ENCODE measurements at places on chromosomes 6 and 20. TPM values are rescaled to one million over a fixed set of nuclear protein-coding genes. Genes with fewer than 3 reads are reported as not detected.

DNA sequence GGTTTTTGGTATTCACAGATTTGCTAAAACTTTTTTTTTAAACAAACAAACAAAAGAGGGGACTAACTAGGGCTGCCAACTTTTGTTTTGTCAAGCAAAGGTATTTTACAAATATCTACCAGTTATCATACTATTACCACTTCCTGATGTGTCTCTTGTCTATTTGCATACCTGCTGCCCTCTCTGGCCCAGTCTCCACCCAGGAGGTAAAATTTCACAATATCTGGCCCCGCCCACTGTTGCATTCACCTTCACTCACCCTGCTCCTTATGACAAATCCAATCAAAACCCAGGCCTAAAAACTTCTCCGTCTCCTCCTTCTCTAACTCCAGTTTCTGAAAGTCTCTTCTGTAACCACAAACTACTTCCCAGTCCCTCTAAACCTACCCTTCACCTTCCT, 82.2 kb downstream of the TRERF1 start:
- peaks cover 3% of the 10 kb centered on the region for H3K4me1 ChIP-seq
- no peak overlapping the region for H3K27ac ChIP-seq
- H3K36me3 ChIP-seq = no peaks in the 10 kb centered on the region
- H3K4me3 ChIP-seq = no peak overlapping the region
- peak; percentile 52 for DNase-seq
- H3K27me3 ChIP-seq = no peaks in the 10 kb centered on the region

DNA sequence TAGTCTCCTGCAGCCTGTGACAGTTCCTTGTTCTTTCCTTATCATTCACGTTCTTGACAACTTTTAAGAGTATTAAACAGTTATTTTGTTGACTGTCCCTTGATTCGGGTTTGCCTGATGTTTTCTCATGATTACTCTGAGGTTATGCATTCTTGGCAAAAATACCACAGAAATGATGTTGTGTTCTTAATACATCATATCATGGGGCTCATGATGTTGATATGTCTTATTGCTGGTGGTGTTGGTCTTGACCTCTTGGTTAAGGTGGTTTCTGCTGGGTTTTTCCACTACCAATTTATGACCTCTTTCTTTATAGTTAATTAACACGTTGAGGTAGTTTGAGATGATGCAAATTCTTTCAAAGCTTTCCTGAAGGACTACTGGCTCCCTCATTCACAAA, 59.1 kb downstream of the ZHX3 start:
- no peaks in the 10 kb centered on the region for H3K36me3 ChIP-seq
- H3K4me3 ChIP-seq = no peak overlapping the region
- H3K27ac ChIP-seq = no peak overlapping the region
- no peaks in the 10 kb centered on the region for H3K27me3 ChIP-seq
- H3K4me1 ChIP-seq = no peaks in the 10 kb centered on the region
- DNase-seq = no peak

GRCh38 chr6:147170269-147170668, 33.9 kb upstream of the STXBP5 start:
- H3K36me3 ChIP-seq = no peaks in the 10 kb centered on the region
- H3K27ac ChIP-seq = no peak overlapping the region
- no peaks in the 10 kb centered on the region for H3K4me1 ChIP-seq
- H3K4me3 ChIP-seq = no peak overlapping the region

DNA sequence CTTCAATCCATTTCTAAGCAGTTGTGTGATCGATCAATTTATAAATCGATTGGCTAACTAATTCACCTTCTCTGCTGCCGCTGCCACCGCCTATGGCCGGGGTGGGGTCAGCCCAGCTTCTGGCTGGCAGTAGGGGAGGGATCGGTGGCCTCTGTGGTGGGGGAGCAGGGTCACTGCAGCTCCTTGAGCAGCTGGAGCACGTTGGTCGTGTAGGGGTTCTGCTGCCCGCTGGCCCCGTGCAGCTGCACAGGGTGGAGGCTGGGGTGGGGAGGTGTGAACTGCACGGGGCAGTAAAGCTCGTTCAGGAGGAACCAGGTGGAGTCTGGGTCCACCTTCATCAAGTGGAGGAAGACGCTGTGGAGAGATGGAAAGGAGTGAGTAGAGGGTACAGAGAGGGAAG, 50.0 kb downstream of the TTI1 start:
- peaks cover 8% of the 10 kb centered on the region for H3K4me1 ChIP-seq
- H3K4me3 ChIP-seq = no peak overlapping the region
- no peaks in the 10 kb centered on the region for H3K36me3 ChIP-seq

GRCh38 chr20:37464611-37465010, 56.4 kb upstream of the NNAT start:
- DNase-seq = no peak
- H3K4me1 ChIP-seq = no peaks in the 10 kb centered on the region

DNA sequence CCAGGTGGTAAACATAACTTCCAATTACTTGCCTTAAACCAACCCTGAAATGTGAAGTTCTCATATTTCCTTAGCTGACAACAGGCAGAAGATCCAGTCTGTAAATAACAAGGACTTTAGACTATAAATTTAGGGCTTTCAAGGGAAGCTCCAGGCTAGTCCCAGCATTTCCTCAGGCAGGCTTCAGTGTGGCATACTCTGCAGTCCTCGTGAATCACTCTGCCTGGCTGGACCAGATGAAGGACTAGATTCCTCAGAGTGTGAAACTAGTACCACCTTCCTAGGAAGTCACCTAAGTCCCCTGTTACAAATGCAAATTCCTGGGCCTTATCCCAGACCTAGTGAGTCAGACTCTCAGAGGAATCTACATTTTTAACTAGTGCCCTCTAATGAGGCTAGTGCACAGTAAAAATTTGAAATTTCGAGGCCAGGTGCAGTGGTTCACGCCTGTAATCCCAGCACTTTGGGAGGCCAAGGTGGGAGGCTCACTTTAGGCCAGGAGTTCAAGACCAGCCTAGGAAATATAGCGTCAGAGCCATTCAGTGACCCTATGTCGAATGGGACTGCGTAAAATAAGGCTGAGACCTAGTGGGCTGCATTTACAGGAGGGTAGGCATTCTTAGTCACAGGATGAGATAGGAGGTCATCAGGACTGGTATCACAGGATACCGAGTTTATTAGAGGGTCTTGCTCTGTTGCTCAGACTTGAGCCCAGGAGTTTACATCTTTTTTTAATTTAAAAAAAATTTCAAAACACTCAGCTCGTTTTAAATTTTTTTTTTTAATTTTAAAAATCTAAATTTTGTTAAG, 279.6 kb upstream of the JARID2 start:
- DNase-seq = no peak
- no peak overlapping the region for H3K4me3 ChIP-seq
- no peak overlapping the region for H3K27ac ChIP-seq
- no peaks in the 10 kb centered on the region for H3K36me3 ChIP-seq
- H3K4me1 ChIP-seq = no peaks in the 10 kb centered on the region

DNA sequence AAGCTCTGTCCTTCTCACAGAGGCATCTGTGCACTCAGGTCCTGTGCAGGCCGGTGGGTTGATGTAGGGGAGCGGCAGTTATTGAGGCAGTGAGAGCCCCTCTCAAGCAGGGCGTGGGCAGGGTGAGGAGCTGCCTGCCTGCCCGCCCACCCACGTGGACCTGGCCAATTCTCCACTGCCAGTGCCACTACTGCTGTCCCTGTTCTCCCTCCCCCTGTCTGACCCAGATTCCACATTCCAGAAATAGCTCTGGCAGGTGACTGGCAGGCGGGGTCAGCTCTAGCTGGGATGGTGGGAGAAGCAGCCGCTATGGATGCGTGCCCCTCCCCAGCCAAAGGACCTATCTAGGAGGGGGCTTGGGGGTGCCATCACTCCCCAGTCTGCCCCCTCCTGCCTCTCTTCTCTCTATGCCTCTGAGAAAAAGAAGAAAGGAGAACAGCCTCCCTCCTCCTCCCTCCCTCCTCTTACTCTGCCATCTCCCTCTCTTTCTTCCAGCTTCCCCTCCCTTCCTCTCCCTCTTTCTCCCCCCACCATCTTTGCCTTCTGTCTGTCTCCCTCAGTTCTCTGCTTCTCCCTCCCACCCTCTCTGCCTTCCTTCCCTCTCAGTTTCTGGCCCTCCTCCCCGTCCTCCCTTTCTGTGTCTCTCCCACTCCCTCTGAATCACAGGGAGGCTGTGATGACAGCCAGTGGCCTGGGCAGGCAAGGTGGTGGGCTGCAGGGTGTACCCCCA, 86.5 kb upstream of the MYL9 start:
- no peaks in the 10 kb centered on the region for H3K4me1 ChIP-seq
- no peaks in the 10 kb centered on the region for H3K36me3 ChIP-seq
- H3K4me3 ChIP-seq = no peak overlapping the region
- DNase-seq = no peak
- H3K27ac ChIP-seq = peak overlapping the region; percentile 28

DNA sequence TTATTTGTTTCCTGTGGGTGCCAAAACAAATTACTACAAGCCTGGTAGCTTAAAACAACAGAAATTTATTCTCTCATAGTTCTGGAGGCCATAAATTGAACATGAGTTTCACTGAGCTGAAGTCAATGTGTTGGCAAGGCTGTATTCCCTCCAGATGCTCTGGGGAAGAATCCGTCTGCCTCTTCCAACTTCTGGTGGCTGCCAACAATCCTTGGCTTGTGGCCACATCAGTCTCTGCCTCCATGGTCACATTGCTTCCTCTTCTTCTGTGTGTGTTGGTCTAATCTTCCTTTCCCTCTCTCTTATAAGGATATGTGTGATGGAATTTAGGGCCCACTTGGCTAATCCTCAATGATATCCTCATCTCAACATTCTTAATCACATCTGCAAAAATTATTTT, 92.8 kb upstream of the EPB41L1 start:
- peaks cover 20% of the 10 kb centered on the region for H3K4me1 ChIP-seq
- H3K27ac ChIP-seq = no peak overlapping the region
- no peaks in the 10 kb centered on the region for H3K36me3 ChIP-seq
- no peaks in the 10 kb centered on the region for H3K27me3 ChIP-seq

DNA sequence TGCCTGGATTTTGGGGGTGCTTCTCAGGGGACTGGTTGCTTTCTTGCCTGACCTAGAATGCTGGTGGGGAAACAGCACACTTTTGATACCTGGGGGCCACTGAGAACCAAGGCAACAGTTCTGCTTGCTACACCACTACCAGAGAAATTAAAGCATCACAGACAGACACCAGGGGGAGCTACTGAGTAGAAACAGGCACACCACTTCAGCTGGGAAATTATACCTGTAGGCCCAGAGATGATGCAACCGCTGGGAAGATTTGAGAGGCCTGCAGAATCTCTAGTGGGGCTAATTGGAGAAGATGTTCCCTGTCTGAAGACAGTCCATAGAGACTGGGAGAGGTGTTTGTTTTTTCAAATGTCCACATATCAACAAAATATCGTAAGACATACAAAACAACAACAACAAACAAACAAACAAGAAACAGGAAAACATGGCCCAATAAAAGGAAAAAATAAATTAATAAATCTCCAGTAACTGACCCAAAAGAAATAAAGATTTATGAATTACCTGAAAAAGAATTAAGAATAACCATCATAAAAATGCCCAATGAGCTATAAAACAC, 129.4 kb upstream of the RIN2 start:
- no peak overlapping the region for H3K27ac ChIP-seq
- H3K4me1 ChIP-seq = no peaks in the 10 kb centered on the region
- DNase-seq = peak; percentile 62
- H3K36me3 ChIP-seq = no peaks in the 10 kb centered on the region
- no peaks in the 10 kb centered on the region for H3K27me3 ChIP-seq

DNA sequence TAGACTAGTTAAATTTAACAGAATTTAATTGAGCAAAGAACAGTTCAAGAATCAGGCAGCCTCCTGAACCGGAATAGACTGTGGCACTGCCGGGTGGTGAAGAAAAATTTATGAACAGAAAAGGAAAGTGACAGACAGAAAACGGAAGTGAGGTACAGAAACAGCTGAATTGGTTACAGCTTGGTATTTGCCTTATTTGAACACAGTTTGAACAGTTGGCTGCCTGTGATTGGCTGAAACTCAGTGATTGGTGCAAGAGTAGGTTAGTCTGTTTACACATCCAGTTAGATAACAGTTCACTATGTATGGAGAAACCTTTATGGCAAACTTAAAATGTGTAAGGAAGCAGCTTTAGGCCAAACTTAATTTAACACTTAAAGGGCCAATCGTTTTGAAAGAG, 116.0 kb upstream of the CITED2 start:
- H3K4me1 ChIP-seq = no peaks in the 10 kb centered on the region
- no peaks in the 10 kb centered on the region for H3K27me3 ChIP-seq
- no peak overlapping the region for H3K27ac ChIP-seq
- no peak overlapping the region for H3K4me3 ChIP-seq
- peak; percentile 24 for DNase-seq

DNA sequence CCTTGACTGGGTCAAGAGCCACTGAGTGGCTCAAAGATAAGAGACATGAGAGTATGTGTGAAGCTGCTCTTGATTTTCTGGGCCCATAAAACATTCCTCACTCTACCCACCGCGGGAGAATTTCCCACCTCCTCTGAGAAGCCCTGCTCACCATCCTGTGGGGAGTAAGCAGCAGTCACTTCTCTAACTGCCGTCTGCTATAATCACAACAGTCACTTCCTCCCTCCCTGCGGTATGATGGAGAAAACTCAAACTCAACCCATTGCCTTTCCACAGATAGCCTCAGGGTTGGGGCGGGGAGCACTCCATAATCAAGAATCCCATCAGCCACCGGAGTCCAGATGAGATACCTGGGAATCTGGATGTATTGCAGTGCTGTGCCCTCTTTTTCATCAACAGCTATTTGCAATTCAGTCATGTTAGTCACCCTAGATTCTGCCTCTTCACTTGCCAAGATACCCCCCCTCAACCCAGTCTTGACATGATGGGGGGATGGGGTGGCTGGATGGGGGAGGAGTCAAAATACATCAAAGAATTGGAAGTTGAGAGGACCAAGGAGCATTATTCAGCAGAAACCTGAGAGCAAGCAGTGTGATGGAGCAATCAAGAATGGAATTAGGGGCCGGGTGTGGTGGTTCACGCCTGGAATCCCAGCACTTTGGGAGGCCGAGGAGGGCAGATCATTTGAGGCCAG, 5.1 kb downstream of the MOCS1 start:
- H3K4me1 ChIP-seq = peaks cover 30% of the 10 kb centered on the region
- peaks cover 13% of the 10 kb centered on the region for H3K36me3 ChIP-seq
- H3K27me3 ChIP-seq = no peaks in the 10 kb centered on the region

GRCh38 chr6:72824833-72825232, 203.0 kb downstream of the KCNQ5 start:
- H3K27ac ChIP-seq = no peak overlapping the region
- no peaks in the 10 kb centered on the region for H3K36me3 ChIP-seq
- no peaks in the 10 kb centered on the region for H3K4me1 ChIP-seq
- no peaks in the 10 kb centered on the region for H3K27me3 ChIP-seq

GRCh38 chr6:132023490-132023889, 72.3 kb upstream of the CCN2 start:
- no peak for DNase-seq
- H3K4me1 ChIP-seq = peaks cover 5% of the 10 kb centered on the region
- no peaks in the 10 kb centered on the region for H3K36me3 ChIP-seq
- H3K4me3 ChIP-seq = no peak overlapping the region

Gene SAMD10
- 5.9 TPM for total RNA-seq

Gene PRDM1
- 32.4 TPM for total RNA-seq

Gene PRICKLE4
- total RNA-seq = 6.7 TPM

Gene GHRH
- not detected for total RNA-seq

Gene OR2H1
- total RNA-seq = not detected

Gene KCNQ2
- 0.41 TPM for total RNA-seq

Gene TFAP2D
- not detected for total RNA-seq

Gene HLA-DRB1
- total RNA-seq = 14.3 TPM

Gene TMEM200A
- total RNA-seq = 0.20 TPM

Gene SPATA2
- 15.6 TPM for total RNA-seq

All from transverse colon (tissue), 4 donors.